ACHN (cell line): ENCODE measurements at places on chromosomes 12 and 14.

GRCh38 chr14:92926931-92927330 is 4.0 kb downstream of the CHGA start:
- no peak for DNase-seq

DNA sequence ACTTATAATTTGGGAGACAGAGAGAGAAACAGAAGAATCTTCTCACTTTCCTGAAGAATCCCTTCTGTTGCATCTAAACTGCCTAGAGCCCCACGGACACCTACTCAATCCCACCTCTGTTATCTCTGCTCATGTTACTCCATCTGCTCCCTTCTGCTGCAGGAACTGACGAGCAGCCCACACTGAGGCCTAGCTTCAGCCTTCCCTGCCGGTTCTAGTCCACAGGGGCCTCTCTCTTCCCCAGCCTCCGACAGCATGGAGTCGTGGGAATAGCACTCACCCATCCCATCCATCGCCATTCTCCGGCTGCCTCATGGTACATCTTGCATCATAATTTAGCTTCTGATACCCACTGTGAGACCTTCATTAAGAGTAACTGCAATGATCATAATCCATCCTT is 4.0 kb downstream of the RAB15 start:
- DNase-seq, result no peak

DNA sequence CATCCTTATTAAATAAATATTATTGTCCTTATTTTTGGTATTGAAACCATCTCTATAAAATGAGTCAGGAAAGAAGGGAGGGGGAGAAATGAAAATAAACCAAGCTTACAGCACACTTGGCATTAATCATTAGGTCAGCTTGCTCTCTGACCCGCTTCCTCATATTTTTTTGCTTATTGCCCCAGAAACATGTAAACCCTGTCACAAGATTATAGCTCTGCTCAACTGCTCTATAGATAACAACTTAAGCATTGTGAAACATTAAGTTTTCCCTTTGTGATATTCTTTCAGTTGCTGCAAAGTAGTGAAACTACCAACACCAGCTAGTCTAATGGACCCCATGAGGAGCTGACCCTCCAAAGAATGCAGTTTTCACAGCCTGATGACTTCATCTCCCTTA is 819.5 kb downstream of the SLC16A7 start:
- DNase-seq, result no peak

DNA sequence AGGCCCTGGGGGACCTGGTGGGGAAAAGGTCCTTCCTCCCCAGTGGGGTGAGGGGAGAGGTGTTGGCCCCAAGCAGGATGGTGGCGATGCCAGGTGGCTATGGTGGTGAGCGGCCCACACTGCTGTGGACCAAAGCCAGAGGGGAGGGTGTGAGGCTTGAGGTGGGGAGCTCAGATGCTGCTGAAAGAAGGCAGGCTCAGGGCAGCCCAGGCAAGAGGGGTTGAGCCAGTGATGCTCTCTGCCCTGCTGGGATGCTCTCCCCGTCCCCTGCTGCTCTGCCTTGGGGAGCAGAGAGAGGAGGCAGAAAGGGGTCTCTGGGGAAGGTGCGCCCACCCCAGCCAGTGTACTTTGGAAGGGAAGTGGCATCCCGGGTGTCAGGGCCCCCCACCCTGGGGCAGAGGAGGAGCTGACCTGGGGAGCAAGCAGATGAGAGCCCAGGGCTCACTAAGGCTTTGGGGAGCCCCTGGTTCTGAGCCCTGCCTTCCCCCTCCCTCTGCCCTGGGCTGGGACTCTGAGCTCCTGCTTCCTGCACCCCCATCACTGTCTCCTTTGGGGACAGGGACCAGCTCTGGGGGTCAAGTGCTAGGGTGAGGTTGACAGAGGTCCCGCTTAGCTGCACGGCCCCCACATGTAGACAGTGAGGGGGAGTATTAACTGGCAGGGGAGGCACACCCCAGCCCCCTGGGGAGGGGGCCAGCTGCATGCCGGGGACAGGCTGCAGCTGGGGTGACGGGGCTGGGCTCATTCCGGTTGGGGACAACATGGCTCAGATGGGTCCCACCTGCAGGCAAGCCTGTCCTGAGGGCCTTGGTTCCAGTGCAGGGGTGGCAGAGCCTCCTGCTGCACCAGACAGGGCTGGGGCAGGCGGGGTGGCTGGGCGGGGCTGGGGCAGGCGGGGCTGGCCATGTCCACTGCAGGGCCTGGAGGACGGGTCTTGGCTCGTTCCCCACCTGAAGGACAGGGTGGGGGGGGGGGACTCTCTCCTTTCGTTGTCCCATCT is 124.4 kb downstream of the KIF26A start:
- no peak for DNase-seq
